ENCODE measurements at places on chromosomes 1 and 21. TPM values are rescaled to one million over a fixed set of nuclear protein-coding genes. Genes with fewer than 3 reads are reported as not detected.

DNA sequence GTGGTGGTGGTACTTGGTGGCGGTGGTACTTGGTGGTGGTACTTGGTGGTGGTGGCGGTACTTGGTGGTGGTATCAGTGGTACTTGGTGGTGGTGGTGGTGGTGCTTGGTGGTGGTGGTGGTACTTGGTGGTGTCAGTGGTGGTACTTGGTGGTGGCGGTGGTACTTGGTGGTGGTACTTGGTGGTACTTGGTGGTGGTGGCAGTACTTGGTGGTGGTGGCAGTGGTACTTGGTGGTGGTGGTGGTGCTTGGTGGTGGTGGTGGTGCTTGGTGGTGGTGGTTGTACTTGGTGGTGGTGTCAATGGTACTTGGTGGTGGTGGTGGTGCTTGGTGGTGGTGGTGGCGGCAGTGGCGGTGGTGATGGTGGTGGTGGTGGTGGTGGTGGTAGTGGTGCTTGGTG is 20.2 kb downstream of the COQ8A start:
- DNase-seq: no peak

WNT4 gene
- 5.2 TPM for total RNA-seq

DNA sequence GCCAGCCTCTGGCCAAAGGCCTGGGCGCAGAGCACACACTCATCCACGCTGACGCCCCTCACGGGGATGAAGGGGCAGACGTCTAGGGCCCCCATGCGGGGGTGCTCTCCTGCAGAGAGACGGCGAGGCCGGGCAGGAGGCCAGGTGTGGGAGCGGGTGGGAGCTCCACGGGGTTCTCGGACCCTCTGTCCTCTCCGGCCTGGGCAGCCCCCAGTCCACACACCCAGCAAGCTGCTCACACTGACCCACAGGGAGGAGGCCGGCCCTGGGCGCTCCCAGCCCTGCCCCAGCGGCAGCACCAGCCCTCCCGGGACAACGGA is 2.5 kb downstream of the FTCD start:
- DNase-seq: no peak

DNAJC28 gene
- 1.5 TPM for total RNA-seq

STYXL2 gene
- total RNA-seq: not detected

ANGPTL3 gene
- not detected for total RNA-seq

- DNase-seq: no peak
Measured at GRCh38 chr1:86582161-86582560, 35.3 kb downstream of the CLCA4 start.

C1orf87 gene
- not detected for total RNA-seq

DNA sequence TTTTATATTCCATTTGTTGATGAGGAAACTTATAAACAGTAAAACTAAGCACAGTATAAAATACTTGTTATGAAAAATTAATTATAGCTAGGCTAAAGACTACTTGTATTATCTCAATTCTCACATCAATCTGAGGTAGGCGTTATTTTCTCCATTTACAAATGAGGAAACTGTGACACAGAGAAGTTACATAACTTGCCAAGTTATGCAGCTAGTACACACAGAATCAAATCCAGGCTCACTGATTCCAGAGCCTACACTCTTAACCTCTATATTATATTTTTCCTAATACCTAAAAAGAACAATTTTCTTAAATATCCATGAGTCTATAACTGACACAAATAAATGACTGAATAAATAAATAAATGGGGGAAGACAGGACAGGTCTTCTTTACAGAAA is 11.2 kb upstream of the VPS45 start:
- DNase-seq: no peak
